CD4-positive, CD25-positive, alpha-beta regulatory T cell (primary cell): ENCODE measurements at places on chromosomes 7 and 10. TPM values are rescaled to one million over a fixed set of nuclear protein-coding genes. Genes with fewer than 3 reads are reported as not detected.
A peak's percentile ranks its signal among the peaks of the same experiment; 100 is the strongest.

GRM8 gene
- not detected for polyA plus RNA-seq

SERPINE1 gene
- not detected for polyA plus RNA-seq

VTI1A gene
- polyA plus RNA-seq: 28.5 TPM

ACSM6 gene
- not detected for polyA plus RNA-seq

ZCCHC24 gene
- 0.76 TPM for polyA plus RNA-seq

SPACDR gene
- polyA plus RNA-seq: not detected

PAPOLB gene
- not detected for polyA plus RNA-seq

OR2A12 gene
- polyA plus RNA-seq: not detected

RARRES2 gene
- polyA plus RNA-seq: not detected

OR2A5 gene
- not detected for polyA plus RNA-seq

VAX1 gene
- polyA plus RNA-seq: not detected

DOCK1 gene
- polyA plus RNA-seq: not detected

SAMD9 gene
- 27.6 TPM for polyA plus RNA-seq

SFR1 gene
- polyA plus RNA-seq: 14.9 TPM

UCMA gene
- not detected for polyA plus RNA-seq

HYAL4 gene
- not detected for polyA plus RNA-seq

HK1 gene
- 115 TPM for polyA plus RNA-seq

- DNase-seq: no peak
Measured at GRCh38 chr10:133219782-133220181, 10.2 kb upstream of the UTF1 start.

DNA sequence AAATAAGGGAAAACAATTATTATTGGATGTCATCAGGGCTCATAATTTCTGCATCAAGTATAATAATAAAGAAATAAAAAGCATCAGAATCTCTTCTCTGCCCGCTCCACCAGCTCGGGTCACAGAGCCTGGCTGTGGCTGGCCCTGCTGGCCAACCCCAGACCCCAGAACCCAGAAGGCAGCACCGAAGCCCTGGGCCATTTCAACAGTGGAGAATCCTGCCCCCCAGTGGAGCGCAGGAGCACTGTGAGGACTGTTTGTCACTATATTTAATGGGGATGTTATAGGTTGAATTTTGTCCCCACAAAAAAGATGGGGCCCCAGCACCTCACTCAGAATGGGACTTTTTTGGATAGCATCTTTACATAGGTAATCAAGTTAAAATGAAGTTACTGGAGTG is 27.3 kb downstream of the DENND11 start:
- DNase-seq: no peak

DNA sequence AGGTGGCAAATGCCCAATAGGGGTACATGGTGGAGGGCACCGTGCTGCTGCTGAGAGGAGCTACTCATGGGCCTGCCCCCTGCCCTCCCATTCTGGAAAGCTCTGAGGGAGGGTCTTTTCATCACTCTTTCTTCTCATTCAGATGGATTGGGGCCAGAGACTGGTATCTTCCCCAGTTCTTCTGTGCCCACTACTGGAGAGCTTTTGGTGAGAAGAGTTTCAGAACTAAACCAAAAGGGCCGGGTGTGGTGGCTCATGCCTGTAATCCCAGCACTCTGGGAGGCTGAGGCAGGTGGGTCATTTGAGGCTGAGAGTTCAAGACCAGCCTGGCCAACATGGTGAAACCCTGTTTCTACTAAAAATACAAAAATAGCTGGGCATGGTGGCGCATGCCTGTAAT is 12.5 kb downstream of the ADRA2A start:
- DNase-seq: no peak

- no peak for DNase-seq
Measured at GRCh38 chr7:108200326-108200725, 70.2 kb upstream of the LAMB4 start.

DNA sequence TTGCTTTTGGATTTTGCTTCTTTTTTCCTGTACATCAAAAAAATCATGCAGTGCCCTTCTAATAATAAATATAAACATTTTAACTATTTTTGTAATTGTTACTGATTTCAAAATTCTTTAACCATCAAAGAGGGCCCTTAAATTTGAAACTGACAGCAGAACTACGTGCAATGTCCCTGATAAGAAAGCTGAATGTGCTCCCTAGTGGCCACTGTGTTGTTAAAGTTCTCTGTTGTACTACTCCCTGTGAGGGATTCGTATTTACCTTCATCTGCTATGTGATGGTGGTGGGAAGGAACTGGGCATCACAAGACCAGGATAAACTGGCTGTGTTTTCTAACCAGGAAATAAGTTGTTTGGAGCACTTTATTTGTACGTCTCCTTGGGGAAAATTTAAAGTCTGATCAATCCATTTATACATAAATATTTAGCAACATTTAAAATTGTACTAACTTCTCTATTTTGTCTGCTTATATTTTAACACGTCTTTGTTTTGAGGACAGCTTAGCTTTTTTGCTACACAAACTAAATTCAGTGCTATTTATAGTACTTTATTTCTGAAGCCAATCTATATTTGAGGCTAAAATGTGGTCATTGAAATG is 322.4 kb downstream of the HGF start:
- DNase-seq: no peak

- DNase-seq: no peak
Measured at GRCh38 chr7:158030071-158030470, 557.6 kb downstream of the PTPRN2 start.

- peak; percentile 42 for DNase-seq
Measured at GRCh38 chr10:6445671-6446316, 134.3 kb downstream of the PRKCQ start.

GRCh38 chr10:111261081-111261615 is 184.3 kb downstream of the ADRA2A start:
- no peak for DNase-seq

DNA sequence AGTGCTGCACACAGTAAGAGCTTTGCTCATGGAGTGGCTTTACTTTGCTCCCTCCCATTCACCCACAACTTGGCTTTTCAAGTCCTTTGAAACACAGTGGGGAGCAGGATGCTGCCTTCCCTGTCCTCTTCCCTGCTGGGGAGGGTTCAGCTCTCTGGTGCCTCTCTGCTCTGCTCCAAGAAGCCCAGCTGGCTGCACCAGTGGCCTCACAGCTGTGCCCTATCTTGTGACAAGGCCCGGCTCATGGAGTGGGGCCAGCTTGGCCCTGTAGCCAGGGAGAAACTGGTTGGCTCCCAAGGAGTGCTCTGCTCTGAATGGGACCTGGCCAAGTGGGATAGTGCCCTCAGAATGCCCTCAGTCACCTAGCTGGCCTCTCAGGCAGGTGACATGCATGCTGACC is 212.3 kb upstream of the ZMIZ1 start:
- no peak for DNase-seq

- no peak for DNase-seq
Measured at GRCh38 chr7:36025190-36025589, 127.9 kb upstream of the EEPD1 start.

DNA sequence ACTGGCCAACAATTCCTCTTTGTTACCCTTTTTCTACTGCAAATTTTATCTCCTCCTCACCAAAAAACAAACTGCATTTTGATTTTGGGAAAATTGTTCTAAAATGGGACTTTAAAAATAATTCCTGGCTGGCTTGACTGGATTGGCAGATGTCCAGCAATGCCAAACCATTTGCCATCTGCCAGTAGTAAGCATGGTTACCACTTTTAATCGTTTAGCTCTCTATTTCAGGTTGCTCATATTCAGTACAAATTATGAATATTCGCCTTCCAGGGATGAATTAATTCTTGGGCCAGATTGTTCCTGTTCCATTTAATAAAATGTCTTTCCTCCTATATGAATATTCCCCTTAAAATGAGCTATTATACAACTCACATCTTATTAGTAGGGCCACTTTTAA is 35.7 kb downstream of the SMNDC1 start:
- DNase-seq: no peak

DNA sequence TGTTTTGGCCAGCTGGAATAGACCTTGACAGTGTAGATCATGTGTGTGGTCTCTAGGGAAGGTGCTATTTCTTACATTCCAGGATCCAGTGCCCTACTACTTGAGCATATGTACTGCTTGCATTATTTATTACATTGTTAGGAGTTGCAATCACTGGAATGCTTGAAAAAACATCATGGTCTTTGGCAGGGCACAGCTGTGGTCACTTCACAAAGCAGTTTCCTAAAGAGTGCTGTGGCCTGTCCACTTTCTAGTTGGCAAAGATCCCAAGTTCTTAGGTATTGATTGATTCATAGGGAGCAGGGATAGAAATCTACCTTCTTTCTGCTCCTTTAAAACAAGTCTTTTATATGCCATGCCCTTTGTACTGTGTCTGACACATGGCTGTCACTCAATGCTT is 4.6 kb downstream of the C7orf25 start:
- DNase-seq: no peak

GRCh38 chr7:20624666-20625385 is 9.4 kb downstream of the ABCB5 start:
- DNase-seq: no peak

DNA sequence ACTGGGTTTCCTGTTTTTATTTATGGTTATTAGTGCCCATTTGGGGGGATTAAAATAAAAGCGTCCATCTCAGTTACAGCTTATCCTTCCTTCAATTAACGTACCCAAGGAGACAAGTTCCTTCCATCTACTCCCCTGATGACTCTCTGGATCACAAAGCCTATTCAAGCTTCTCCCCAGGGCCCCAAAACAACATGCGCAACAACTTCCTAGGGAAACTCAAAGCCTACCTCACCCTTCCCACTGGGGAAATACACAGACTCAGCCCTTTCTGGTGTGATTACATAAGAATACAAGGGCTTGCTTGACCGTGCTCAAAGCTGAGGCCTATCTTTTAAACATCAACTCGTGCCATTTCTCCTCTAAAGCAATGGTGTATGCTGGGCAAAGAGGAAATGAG is 112.4 kb downstream of the CDK6 start:
- no peak for DNase-seq

DNA sequence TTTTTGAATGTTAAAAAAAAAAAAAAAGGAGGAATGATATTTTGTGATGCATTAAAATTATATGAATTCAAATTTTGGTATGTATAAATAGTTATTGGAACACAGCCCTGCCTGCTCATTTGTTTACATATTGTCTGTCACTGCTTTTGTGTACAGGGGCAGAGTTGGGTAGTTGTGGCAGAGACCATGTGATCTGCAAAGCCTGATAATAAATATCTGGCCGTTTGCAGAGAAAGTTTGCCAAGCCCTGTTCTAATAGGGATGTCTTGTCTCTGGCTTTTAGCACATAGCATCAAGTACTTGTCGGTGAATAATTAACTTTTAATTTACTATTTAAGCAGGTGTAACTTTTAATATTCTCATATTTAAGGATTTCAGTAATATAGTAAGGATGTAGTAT is 19.8 kb downstream of the TSPAN13 start:
- DNase-seq: no peak

DNA sequence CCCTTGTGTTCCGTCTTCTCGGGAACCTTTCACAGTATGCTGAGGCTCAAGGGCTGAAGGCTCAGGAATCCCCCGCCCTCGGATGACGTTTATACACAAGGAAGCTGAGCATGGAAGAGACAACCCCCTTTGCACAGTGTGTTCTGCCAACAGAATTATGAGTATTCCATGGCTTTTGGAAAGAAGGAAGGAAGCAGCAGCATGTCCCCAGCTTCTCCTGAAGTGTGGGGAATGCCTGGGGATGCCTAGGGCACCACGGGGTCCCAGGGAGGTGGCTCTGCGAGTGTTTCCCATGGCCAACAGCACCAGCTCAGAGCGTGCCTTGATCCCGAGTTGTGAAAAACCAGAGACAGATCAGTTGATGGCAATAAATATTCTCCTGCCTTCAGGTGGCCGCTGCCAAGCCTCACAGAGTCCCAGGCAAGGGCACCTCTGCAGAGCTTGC is 88.8 kb upstream of the DDC start:
- DNase-seq: no peak

DNA sequence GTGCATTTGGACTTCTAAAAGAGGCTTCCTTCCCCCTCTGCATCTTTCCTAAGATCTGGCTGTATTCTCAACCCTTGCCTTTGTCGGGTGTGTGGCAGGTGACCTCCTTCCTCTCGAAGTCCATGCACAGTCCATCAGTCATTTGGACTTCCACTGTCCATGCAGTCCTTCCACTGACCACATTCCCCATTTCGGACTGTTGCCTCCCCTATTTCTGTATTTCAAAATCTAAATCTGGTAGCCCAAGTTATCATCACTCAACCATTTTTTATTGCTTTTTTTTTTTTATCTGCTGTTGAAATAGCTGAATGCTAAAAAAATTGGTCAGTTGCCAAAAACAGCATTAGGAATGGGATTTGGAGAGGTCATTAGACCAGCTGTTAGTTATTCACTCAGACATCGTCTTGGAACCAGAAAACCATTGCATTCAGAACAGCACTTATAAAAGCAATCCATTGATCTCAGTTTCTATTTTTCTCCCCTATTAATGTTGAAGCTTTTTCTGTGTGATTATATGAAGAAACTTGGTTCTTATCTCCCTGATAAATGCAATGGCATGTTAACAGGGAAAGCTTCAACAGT is 575.6 kb downstream of the KIF20B start:
- DNase-seq: no peak

- DNase-seq: no peak
Measured at GRCh38 chr10:73999703-74000102, 1.8 kb downstream of the VCL start.

- DNase-seq: no peak
Measured at GRCh38 chr10:42594246-42594650, 44.1 kb downstream of the ZNF33B start.

GRCh38 chr7:31437250-31437865 is 76.5 kb upstream of the ITPRID1 start:
- no peak for DNase-seq

GRCh38 chr10:8180360-8181109 is 126.0 kb downstream of the GATA3 start:
- no peak for DNase-seq

- no peak for DNase-seq
Measured at GRCh38 chr7:157279741-157280215, 57.0 kb upstream of the DNAJB6 start.

- DNase-seq: no peak
Measured at GRCh38 chr7:5679813-5680473, 101.5 kb downstream of the RNF216 start.

- no peak for DNase-seq
Measured at GRCh38 chr10:70440296-70441160, 953 bp downstream of the NODAL start.

GRCh38 chr7:49513911-49514310 is 259.5 kb upstream of the VWC2 start:
- no peak for DNase-seq

GRCh38 chr10:121302541-121303180 is 295.6 kb downstream of the FGFR2 start:
- DNase-seq: no peak

- no peak for DNase-seq
Measured at GRCh38 chr10:31619531-31620061, 300.6 kb downstream of the ZEB1 start.

DNA sequence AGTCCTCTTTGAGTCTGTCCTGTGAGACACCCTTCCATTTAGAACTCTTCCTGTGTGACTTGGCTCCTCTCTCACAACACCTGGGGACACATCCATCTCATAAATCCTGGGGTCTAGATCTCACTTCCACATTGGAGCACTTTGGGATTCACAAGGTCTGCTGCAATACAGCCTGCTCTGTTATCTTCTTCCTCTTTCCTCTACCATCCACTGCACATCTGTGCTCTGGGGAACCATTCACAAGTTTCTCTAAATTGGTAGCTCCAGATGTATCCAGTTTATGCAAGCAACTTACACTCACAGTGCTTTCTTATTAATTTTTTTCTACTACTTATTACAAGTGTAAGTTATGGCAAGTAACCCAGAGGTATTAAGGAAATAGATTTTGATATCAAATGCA is 5.5 kb upstream of the FIGNL1 start:
- no peak for DNase-seq
